Activated CD8-positive, alpha-beta T cell treated with anti-CD3 and anti-CD28 coated beads for 36 hours (primary cell): ENCODE measurements at places on chromosomes 13 and 19. TPM values are rescaled to one million over a fixed set of nuclear protein-coding genes. Genes with fewer than 3 reads are reported as not detected.

Gene ZNF415
- total RNA-seq, result 3.1 TPM

Gene KIR3DL1
- total RNA-seq, result not detected

DNA sequence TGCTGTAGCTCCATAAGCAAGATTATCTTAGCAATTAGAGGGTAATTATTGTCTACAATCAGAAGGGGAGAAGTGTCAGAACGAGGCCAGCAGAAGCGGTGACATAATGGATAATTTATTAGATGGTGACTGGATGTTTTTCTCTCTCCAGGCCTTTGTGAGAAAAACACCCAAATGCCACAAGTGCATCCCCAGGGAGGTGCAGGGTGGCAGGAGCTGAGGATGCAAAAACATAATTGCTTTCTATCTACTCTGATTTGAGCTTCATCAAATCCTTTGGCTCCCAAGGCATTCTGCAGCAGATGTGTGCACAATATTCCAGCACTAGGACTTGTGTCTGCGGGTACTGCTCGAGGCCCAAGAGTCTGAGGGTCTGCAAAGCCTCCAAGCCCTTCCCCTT, 220.1 kb upstream of the SERP2 start:
- no peaks in the 10 kb centered on the region for H3K36me3 ChIP-seq
- no peak overlapping the region for H3K27ac ChIP-seq
- H3K4me1 ChIP-seq, result no peaks in the 10 kb centered on the region
- DNase-seq, result no peak
- H3K4me3 ChIP-seq, result no peak overlapping the region

GRCh38 chr13:114149774-114150740, 17.6 kb upstream of the RASA3 start:
- H3K27me3 ChIP-seq, result no peaks in the 10 kb centered on the region
- DNase-seq, result no peak
- no peak overlapping the region for H3K4me3 ChIP-seq
- no peaks in the 10 kb centered on the region for H3K36me3 ChIP-seq

DNA sequence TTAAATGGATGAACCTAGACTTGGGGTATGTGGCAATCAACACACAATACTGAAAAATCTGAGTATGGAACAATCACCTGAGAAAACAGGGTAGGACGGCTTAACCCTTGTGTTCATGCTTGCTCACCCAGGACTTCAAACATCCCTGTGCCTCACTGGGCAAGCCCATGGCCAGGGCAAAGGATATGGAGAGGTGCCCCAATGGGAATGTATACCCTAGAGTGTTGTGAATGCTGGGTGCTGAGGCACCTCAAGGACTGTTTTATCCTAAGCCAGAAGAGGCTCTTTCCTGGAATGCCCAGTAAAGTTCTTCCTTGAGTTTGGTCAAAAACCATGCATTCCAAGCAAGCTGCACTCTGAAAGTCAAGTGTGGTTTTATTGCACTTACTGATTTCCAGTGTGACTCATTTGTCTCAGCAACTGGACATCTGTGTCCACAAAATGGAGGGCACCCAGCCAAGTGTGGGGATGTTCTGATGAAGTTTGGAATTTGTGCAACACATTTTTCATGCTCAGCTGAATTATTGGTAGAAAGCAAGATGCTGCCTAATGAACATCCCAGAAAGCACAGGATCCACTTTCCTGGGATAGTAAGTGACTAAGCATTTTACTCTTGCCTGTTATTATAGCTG, 531.3 kb downstream of the RFC3 start:
- no peak for DNase-seq
- no peak overlapping the region for H3K4me3 ChIP-seq
- no peaks in the 10 kb centered on the region for H3K4me1 ChIP-seq
- no peak overlapping the region for H3K27ac ChIP-seq
- no peaks in the 10 kb centered on the region for H3K36me3 ChIP-seq

DNA sequence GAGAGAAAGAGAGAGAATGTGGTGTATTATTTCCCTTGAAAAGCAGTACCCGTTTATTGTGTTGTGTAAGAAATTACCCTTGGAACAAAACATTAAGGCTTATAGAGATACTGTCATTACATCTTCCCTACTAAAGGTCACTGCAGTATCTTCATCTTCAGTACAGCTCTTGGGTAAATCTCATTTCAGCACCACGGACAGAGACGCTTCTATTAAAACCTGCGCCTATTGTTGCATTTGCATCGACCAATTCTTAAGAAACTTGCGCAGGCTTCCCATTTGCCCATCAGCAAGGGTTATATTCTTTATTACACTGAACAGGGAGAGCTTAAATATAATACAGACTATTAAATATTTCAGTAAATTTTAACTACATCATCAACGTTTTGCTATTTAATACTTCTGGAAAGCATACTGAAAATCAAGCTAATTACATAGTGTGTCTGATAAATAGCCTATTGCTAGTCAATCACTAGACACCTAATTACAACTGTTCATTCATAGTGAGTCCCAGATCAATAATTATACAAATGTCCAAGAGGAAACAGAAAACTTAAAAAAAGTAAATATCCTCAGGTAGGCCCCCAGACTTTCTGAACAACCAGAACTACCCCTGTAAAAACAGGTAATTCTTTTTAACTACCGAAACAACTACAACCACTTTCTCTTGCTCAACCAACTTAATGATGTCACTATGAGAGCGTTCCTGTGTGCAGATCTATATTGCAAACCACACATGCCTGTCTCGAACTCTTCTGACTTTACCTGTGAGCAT, 350.6 kb downstream of the LIG4 start:
- H3K4me1 ChIP-seq, result peaks cover 6% of the 10 kb centered on the region
- peaks cover 32% of the 10 kb centered on the region for H3K27me3 ChIP-seq
- no peak overlapping the region for H3K27ac ChIP-seq
- H3K36me3 ChIP-seq, result no peaks in the 10 kb centered on the region
- DNase-seq, result peak; percentile 20

DNA sequence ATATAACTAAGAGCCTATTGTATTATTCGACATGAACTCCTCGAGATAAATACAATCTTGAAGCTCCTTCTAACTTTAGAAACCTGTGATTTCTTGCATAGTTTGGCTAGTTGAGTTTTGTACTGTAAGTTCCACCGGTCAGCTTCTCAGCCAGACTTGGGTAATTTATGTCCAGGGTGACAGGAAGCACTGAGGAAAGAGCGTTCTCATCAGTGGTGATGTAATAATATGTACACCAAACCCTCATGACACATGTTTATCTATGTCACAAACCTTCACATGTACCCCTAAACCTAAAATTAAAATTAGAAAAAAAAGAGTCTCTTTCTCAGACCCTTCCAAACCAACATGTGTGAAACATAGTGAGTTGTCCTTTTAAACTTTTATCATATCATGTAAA, 205.7 kb downstream of the KCNRG start:
- DNase-seq, result no peak
- peaks cover 15% of the 10 kb centered on the region for H3K27me3 ChIP-seq
- H3K4me1 ChIP-seq, result peaks cover 25% of the 10 kb centered on the region
- no peak overlapping the region for H3K27ac ChIP-seq
- H3K36me3 ChIP-seq, result no peaks in the 10 kb centered on the region
